Dermis blood vessel endothelial cell (primary cell): ENCODE measurements at places on chromosomes 5 and 9.

- DNase-seq = no peak
Observed at GRCh38 chr5:143200781-143201398, 202.6 kb downstream of the NR3C1 start.

GRCh38 chr9:113623851-113624485 lies 160.4 kb downstream of the RGS3 start:
- no peak for DNase-seq

- DNase-seq = no peak
Observed at GRCh38 chr9:90459321-90459720, 183.3 kb downstream of the DIRAS2 start.

- DNase-seq = no peak
Observed at GRCh38 chr5:31364881-31365636, 166.8 kb downstream of the DROSHA start.

GRCh38 chr9:114299286-114300152 lies 23.4 kb upstream of the ORM1 start:
- DNase-seq = peak; percentile 15

- no peak for DNase-seq
Observed at GRCh38 chr5:39702928-39703327, 278.1 kb upstream of the DAB2 start.

DNA sequence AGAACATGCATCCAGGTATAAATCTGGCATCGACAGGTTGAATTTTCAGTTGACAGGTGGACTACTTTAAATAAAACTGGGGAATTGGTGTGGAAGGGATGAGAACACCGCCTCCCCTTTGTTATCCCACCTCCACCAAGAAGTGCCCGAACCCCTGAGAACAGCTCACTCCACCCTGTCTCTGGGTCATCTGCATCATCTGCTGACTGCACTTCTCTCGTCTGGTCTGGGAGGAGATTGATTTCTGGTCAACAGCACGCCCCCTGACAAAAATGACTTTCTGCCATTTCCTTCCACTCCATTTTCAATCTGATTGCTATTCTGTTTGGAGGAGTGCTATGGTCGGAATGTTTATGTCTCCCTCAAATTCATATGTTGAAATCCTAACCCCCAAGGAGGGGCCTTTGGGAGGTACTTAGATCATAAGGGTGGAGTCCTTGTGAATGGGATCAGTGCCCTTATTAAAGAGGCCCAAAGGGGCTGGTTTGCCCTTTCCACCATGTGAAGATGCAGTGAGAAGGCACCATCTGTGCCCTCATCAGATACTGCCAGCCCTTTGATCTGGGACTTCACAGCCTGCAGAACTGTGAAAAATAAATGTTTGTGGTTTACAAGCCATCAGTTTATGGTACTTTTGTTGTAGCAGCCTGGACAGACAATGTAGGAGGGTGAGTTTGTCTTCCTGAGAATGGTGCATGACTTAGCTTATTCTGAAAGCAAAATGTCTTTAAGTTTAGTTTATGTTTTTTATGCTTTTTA lies 145.7 kb downstream of the EGFLAM start:
- DNase-seq = no peak

GRCh38 chr9:138100711-138101350 lies 223.2 kb downstream of the CACNA1B start:
- peak; percentile 15 for DNase-seq

DNA sequence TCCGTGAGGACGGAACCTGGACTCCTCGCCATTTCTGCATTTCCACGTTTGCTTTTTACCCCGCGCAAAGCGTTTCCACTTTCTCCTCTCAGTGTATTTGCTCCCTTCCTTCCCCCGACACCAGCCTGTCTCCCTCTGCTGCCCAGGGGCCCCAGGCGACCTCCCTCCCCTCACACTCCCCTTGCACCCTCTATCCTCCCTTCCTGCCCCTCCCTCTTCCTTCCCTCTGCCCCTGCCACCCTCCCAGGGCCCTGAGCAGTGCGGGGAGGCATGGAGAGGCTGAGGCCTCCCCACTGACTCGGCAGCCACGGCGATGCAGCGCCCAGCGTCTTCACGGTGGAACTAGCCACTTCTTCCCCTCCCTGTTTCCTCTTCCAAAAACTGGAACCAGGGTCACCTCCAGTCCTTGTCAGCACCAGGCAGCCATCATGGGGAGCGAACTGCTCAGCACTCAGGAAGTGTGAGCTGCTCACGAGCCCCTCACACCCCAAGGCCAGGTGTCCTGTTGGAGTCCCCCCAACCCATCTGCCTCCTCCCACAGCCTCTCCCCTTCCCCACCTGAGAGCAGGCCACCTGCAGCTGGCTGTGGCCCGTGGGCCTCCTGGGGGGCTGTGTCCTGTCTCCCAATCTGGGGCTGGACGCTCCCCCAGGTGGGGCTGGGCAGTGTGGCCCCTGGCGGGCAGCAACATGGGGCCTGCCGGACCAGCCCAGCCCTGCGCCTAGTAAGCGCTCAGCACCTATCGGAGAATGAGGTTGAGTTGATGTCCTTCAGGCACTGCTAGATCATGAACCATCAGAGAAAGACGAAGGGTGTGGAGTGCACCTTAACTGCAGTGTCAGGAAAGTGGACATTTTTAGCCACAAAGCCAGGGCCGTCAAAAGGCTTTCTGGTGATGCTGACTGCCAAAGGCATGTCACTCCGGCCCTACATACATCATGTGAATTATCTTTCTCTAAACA lies 17.5 kb downstream of the UBE2QL1 start:
- DNase-seq = no peak

DNA sequence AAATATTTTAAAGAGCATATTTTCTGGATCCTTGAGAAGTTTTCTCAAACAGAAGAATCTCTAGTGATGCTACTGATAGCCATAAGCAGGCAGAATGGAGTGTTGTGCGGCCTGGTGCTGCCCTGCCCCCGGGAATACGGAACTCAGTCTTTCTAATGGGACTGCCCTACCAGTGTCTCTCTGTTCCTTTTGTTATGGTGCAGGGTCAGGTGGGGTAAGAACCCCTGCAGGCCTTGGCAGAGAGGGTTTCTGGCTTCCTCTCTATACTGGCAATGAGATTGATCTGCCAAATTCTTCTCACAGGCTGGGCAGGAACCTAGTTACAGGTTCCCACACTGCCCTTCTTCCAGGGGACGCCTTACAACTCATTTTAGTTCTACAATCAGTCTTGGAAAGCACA lies 2.6 kb downstream of the IL5 start:
- DNase-seq = no peak

DNA sequence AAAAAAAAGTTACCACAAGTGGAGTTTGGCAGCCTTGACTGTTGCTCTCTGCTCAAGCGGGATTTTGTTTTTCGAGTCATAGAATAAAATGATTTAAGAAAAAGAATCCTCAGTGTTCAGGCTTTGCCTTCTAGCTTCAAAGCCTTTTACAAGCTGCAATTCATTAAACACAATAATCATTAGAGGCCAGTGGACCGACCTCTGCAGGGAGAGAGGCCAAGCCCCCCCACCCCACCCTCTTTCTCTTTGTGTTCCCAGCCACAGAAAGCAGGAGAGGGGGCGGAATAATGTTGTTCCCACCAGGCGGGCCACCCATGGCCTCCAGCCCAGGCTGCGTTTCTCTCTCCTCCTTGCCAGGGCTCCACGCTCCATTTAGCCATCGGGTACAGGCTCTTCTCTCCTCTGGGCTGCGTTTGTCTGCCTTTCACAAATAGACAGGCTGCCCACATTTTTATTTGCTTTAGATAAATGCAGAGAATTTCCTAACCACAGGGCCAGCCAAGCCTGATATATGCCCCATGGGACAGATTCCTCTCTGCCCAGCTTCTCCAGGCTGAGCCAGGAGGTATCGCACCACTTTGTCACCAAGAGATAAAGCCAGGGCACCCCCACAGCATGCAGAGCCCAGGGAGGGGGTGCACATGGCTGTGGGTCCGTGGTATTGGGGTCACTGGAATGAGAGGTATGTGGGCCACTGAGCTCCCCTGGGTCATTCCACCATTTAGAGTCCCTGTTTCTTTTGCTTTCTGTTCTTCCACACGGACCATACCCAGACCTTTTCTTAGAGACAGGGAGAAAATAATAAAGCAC lies 318.8 kb downstream of the PIK3R1 start:
- DNase-seq = no peak

DNA sequence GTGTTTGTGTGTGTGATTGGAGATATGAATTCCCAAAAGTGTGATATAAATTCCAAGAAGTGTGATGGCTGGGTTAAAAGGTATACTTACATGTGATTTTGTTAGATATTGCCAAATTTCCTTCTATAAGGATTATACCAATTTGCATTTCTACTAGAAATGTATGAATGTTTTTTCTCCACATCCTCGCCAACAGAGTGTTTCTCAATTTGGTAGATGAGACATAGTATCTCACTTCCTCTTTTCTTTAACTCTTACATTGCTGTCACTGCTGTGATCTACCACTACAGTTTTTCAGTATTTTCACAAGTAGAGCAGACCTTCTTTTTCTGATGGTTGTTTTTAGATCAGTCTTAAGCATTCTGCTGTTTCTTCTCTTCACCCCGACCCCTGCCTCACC lies 111.3 kb downstream of the FER start:
- DNase-seq = peak; percentile 3

DNA sequence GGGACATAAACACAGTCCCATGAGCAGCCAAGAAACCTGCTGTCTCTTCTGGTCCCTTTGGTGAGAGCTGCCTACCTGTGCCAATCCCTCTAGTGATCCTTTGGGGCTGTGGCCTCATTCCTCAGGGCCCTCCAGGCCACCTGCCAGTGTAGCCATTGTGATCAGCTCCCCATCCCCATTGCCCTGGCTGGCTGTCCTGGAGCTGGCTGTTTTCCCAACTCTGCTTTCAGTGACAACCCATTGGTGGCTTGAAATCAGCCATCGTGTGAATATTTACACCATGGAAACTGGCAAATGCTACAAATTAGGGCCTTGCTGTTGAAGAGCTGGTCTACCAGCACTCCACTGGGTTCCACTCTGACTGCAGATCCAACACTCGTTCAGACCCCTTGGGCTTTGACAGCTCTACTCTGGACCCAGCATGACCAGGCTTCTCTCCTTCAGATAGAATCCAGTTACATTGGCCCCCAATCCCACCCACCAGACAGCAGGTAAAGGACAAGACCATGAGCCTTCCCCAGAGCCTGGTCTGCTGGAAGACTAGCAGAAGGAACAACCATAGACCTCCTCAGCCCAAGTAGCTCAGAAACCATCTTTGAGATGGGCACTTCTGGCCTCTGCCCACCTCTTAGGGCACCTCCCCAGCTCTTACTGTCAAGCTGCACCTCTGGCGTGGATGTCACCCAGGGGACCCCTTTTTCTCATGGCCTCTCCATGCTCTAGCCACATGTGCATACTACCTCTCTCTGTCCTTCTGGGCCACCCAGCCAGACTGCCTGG lies 69.2 kb upstream of the NEK6 start:
- DNase-seq = no peak

GRCh38 chr5:165569551-165569950 lies 2064.1 kb downstream of the MAT2B start:
- DNase-seq = no peak

DNA sequence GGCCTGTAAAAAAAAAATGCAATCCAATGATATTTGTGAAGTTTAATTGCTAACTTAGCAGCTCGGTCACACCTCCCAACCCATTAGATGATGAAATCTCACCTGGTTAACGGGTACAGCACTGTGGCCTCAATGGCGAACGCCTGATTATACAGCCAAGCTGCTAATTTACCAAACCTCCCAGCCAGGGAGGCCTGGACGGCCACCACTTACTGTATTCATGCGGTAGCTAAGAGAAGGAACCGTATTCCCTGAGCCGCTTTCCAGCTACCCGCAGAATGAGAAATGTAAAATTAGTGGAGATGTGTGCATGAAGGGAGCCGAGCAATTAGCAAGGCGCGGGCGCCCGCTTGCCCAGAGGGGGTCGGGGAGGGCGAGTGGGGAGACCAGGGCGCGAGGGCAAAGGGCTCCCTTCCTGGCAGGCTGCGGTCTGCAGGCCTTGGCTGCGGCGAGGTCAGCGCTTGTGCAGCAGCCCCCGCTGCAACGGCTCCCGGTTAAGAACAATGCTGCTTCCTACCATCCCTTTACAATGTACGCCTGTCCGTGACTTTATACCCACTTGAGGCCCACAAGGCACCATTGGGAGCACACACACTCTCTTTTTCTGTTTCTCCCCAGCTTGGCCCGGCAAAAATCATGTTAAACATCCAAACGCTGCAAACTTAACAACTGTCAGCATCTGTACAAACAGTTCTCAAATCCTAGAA lies 70.4 kb upstream of the TBCA start:
- no peak for DNase-seq

DNA sequence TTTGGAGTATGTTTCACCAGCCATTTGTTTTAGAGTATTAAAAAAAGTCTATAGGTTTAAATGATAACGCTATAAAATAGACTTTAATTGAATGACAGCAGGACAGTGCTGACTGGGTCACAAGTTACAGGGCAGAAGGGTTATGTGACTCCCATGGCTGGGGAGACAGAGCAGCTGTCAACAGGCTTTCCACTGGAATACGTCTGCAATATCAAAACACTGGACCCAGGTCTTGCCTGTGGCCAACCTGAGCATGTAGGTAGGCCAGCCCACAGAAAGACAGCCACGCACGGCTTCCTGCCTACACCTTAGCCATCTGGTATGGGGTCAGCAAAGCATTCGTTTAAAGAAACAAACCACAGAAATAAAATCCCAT lies 80.7 kb downstream of the OTULIN start:
- no peak for DNase-seq

GRCh38 chr5:172624083-172624995 lies 16.7 kb upstream of the NEURL1B start:
- DNase-seq = no peak

DNA sequence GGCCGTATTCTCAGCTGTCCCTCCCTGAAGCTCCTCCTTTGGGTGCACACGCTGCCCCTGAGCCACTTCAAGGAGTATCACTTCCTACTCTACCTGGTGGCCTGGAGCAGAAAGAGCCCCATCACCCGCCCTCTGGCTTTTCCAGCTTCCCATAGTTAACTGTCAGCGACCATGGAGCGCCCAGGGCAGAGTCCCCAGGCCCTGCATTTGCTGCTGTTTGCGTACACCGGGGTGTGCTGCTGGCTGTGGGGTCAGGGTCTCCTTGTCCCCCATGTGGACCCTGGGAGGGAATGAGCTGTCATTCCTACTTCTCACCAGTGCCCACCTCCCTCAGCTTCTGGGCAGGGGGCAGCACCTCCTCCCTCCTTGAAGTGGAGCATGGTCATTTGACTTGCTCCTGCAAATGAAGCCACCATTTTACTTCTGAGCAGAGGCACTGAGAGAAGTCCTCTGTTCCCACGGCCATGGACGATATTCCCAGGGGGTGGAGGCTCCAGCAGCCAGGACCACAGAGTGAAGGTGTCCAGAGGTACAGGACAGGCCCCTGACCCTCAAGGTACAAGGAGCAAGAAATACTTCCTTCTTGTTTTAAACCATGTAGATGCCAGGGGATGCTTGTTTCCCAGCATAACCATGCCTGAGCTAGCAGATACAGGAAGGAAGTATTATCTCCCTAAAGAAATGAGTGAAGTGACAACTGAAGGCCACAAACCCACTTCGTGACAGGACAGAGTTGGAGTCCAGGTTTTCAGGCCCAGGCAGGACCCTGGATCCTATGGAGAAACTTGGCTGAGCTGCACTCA lies 40.6 kb upstream of the COL5A1 start:
- no peak for DNase-seq

DNA sequence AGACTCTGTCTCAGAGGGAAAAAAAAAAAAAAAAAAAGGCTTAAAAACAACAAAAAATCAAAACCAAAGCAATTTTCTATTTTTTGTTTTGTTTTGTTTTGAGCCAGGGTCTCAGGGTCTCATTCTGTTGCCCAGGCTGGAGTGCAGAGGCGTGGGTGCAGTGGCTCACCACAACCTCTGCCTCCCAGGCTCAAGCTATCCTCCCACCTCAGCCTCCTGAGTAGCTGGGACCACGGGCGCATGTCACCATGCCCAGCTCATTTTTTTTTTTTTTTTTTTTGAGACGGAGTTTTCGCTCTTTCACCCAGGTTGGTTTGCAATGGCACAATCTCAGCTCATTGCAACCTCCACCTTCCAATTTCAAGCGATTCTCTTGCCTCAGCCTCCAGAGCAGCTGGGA lies 5.7 kb downstream of the STK10 start:
- no peak for DNase-seq
